ENCODE measurements at places on chromosomes 3 and 15. TPM values are rescaled to one million over a fixed set of nuclear protein-coding genes. Genes with fewer than 3 reads are reported as not detected.

GRCh38 chr15:98859149-98859548, 148.4 kb downstream of the PGPEP1L start:
- DNase-seq, result no peak

DNA sequence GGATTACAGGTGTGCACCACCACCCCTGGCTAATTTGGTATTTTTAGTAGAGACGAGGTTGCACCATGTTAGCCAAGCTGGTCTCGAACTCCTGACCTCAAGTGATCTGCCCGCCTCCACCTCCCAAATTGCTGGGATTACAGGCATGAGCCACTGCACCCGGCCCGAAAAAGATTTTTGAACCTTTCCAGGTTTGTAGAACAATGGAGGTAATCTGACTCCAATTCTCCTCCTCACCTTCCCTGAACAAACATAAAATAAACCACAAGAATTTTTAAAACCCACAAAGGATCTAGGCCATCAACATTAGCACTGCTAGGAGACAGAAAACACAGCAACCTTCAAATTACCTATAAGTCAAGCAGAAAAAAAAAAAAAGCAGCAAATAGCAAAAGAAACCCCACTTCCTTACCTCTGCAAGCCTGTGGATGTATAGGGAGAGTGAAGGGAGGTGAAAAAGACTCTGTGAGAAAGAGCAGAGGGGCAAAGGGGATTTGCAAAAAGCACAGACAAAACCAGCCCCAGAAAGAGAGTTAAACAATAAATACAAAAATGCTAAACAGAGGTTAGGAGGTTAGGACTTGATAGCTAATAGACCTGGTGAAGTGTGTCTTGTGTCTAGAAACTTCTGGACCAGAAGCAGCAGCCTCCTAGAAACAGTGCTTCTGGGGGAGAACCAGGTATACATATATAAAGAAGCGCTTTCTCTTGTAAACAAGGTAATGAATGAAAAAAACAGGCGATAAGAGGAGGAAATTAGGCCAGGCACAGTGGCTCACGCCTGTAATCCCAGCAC, 32.1 kb downstream of the TFDP2 start:
- DNase-seq, result no peak

B2M gene
- 5,703 TPM for total RNA-seq

GRCh38 chr15:81264072-81264857, 59.7 kb downstream of the STARD5 start:
- DNase-seq, result no peak

- DNase-seq, result no peak
Observed at GRCh38 chr3:141660614-141660947, 77.5 kb upstream of the RNF7 start.
